T-helper 1 cell (primary cell): ENCODE measurements at places on chromosomes 11 and 22.

GRCh38 chr11:116279511-116279910, 493.3 kb downstream of the BUD13 start:
- DNase-seq = no peak

GRCh38 chr22:37776639-37777005, 31.1 kb upstream of the GCAT start:
- DNase-seq = no peak

- DNase-seq = peak; percentile 35
These were observed 737 bp downstream of the RBM4 start for GRCh38 chr11:66639066-66639813.

DNA sequence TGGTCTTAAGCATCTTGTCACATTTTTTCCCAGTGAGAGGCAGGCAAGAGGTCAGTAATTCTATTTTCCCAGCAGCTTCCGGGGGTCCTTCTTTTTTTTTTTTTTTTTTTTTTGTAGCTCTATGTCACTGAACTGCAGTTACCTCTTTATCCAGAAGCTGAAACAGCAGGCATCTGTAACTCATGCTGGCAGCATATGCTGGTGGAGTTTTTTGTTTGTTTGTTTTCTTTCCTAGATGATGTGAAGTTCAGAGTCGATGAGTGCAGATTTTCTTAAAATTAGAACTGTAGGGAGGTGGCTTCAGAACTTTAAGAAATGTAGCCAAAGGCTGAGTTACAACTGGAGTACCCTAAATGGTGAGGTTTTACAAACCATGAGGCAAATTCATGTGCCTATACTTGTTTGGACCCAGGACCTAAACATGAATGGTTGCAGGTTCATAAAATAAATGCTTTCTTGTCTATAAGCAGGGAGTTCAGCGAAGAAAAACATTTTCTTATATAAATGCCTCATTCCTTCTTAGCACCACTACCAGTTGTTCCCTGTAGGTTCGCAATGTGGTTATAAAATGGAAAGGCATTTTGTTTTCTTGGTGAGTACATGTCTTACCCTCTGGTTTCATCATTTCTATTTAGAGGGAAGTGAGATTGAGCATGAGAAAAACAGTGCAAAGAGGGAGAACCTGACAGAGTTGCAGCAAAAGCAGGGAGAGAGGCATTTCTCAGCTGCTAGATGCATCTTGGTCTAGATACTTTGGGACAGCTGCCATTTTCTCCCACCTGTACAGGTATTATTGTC, 84.0 kb downstream of the TRIM44 start:
- DNase-seq = no peak

DNA sequence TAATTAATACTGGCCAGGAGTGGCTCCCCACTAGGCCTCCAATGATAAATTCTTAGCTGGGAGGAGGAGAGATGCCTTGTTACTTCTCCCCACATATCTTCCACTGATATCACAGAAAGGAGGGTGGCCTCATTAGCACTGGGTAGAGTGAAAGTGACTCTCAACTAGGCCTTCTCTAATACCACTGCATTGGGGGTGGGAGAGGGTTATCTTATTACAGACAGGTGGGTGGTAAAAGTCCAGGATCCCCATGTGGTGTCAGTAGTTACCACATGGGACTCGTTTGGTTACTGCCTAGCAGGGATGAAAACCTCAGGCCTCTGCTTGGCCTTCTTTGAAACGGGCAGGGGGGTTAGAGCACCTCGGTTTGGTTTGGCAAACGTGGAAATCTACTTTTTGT, 167.3 kb downstream of the UVRAG start:
- no peak for DNase-seq

DNA sequence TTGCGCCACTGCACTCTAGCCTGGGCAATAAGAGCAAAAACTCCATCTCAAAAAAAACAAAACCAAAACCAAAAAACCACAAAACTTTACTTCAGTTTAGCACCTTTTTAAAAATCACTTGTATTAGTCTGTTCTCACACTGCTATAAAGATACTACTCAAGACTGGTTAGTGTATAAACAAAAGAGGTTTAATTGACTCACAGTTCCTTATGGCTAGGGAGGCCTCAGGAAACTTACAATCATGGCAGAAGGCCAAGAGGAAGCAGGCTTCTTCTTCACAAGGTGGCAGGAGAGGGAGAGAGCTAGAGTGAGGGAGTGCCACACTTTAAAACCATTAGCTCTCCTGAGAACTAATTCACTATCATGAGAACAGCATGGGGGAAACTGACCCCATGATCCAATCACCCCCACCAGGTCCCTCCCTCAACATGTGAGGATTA, 261.3 kb downstream of the TMEM135 start:
- no peak for DNase-seq

DNA sequence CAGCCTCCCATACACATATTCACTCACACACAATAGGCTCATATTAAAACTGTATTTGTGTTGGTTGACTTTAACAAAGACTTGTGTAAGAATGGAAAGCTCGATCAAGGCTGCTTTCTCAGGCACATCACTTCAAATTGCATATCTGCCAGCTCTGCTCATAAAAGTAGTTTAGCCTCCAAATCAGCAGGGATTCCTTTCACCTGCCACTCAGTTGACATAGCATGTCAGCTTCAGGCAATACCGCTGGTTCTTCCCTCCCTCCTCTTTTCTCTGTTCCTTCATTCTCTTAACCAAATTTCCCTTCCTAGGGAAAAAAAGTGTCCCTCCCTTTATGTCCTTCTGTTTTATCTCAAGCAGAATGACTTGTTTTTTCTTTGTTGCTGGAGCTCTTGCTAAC, 450.4 kb upstream of the LARGE1 start:
- no peak for DNase-seq

DNA sequence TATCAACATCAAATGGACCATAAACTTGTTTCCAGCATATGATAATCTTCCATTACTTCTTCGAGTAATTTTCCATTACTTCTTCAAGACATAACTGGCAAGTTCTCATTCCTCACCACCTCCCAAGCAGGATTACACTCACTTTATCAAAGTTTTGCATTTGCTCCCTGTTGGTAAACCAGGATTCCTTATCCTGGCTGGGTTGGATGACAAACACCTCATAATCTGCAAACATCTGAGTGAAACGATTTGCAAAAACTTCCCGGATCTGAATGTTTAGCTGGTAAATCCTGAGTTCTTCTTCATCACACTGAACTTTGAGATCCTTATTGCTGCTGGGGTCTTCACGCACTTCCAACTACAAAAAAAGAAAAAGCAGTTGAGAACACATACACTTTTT, 86.4 kb downstream of the DENND5A start:
- DNase-seq = no peak

GRCh38 chr11:7524462-7525235, 10.8 kb downstream of the PPFIBP2 start:
- no peak for DNase-seq

- no peak for DNase-seq
These were observed 32.4 kb downstream of the JAM3 start for GRCh38 chr11:134101282-134101681.

GRCh38 chr11:122645847-122646246, 9.7 kb upstream of the UBASH3B start:
- DNase-seq = no peak

DNA sequence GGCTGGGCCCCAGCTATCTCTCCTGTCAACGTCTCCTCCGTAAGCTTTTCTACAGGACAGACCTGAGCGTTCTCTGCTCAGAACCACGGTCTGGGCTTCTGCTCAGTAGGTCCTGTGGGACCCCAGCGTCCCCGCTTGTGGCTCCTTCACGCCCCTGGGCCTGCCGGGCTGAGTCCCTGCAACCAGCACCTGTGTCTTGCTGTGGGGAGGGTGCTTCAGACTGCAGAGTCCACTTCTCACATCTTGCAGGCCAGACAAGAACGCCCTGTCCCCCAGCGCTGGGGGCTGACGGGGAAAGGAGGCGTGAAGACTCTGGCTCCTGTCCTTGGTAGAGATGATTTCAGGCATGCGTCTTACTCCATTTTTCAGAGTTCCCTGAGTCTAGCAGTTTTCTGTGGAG, 1480.8 kb downstream of the BRD1 start:
- DNase-seq = no peak

DNA sequence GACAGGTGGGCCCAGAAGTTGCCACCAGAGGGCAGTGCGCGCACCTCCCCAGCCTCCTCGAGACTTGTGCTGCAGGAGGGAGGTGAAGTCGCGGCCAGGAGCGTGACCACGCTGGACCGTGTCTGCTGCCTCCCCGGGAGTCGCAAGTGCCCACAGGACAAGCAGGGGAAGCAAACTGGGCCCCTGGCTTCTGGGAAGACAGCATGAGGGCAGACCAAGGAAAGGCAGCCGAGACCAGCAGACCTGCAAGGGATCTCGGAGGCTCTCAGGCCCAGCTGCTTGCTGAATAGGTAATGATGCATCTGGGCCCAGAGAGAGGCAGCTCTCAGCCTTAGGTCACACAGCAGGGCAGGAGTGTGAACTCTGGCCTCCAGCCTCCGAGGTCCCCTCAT, 17.0 kb upstream of the IL2RB start:
- peak; percentile 84 for DNase-seq

GRCh38 chr11:75028321-75028720, 39.6 kb downstream of the NEU3 start:
- no peak for DNase-seq

DNA sequence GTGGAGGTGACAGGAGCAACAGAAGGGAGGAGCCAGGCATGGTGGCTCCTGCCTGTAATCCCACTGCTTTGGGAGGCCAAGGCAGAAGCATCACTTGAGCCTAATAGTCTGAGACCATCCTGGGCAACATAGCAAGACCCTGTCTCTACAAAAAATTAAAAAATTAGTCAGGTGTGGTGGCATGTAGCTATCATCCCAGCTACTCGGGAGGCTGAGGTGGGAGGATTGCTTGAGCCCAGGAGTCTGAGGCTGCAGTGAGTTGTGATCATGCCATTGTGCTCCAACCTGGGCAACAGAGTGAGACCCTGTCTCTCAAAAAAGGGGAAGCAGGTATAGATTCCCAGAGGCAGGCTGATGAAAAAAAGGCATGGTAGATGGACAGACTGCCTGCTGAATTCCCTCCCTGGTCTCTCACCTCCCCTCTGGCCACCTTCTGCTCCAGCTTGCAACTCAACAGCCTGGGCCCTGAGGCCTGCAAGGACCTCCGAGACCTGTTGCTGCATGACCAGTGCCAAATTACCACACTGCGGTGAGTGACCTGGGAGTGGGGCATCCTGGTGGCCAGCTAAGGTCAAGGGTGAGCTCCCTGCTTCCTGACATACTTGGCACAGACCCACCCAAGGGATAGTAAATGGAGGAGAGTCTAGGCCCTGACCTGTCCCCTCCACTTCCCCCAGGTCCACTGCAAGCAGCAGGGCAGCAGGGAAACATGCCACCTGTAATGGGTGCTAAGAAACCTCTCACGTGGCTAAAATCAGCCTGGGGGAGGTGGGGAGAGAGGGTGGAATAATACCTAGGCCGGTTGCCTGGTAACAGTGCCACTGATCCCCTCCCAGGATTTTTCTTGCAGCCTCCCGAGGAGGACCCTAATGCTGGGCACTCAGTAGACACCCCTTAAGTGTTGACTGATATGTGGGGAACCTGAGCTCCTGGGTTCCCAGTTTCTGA, 4.3 kb upstream of the NHERF4 start:
- DNase-seq = no peak

GRCh38 chr11:38173676-38174075, 1575.6 kb upstream of the RAG2 start:
- no peak for DNase-seq

DNA sequence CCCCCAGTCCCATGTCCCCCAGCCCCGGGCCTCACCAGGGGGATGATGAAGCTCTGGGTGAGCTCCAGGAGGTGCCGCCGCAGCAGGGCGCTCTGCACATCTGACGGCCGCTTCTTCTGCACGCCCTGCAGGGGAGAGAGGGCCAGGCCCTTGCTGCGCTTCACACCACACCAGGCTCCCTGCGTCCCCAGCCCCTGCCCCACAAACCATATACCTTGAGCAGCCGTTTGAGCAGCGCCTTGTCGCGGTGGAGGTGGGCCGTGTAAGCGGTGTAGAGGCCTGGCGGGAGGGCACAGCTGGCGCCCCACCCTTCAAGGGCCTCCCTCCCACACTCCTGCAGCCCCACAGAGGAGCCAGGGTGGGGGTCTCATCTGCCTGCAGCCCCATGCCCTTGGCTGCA, 6.2 kb upstream of the PLXNB2 start:
- no peak for DNase-seq

DNA sequence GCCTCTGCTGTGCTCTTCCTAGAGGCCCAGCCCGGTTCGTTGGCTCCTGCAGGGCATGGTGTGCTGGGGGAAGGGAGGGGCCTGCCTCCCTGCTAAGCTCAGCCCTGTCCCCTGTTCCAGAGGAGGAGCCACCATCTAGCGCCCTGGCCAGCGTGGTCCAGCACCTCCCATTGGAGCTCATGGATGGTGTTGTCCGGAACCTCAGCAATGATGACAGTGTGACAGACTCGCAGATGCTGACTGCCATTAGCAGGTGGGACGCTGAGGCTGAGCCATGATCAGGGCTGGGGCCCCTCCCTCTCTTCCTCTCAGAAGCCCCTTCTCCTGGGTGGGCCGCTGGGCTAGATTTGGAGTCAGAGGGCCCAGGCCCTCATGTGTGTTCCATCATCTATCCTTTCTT, 9.1 kb downstream of the USP35 start:
- no peak for DNase-seq

DNA sequence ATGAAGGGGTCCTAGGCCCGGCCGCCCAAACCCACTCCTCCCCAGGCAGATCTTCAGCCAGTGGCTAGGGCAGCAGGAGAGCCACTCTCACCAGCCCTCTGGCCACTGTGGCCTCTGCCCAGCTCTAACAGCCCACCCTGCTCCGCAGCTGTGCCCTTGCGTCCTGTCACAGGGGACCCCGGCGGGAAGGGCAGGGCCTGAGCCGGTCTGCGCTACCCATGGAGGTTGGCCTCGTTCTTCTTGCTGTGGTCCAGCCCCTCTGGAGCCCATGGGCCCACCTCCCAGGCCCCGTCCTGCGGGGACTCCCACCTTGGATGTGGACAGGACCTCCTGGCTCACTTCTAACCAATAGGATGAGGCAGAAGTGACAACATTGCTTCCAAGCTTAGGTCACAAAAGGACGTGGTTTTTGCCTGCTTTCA, 38.3 kb upstream of the TH start:
- DNase-seq = no peak

DNA sequence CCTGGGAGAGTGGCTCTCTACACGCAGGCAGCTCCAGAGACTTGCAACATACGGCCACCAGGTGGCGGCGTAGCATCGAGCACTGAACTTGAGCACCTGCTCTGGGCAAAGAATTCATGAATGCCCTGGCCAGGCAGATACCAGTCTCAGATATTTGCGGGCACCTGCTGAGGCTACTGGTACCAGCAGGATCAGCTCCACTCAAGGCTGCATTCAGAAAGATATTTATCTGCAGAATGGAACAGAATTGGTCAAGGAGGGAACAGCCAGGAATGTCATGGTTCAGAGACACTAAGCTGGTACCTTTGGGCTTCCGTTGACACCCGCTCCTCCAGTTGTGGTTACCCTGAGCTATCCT, 10.8 kb upstream of the CCDC86 start:
- peak; percentile 70 for DNase-seq
